Left lobe of liver (tissue), 2 donors: ENCODE measurements at places on chromosomes 5 and 9.
A peak's percentile ranks its signal among the peaks of the same experiment; 100 is the strongest.

GRCh38 chr5:132226516-132227234 is 978 bp downstream of the P4HA2 start:
- DNase-seq, result no peak

GRCh38 chr9:36941441-36941840 is 92.6 kb downstream of the PAX5 start:
- no peak for DNase-seq

- DNase-seq, result no peak
These were observed 28.1 kb downstream of the ZNF608 start for GRCh38 chr5:124718380-124718789.

DNA sequence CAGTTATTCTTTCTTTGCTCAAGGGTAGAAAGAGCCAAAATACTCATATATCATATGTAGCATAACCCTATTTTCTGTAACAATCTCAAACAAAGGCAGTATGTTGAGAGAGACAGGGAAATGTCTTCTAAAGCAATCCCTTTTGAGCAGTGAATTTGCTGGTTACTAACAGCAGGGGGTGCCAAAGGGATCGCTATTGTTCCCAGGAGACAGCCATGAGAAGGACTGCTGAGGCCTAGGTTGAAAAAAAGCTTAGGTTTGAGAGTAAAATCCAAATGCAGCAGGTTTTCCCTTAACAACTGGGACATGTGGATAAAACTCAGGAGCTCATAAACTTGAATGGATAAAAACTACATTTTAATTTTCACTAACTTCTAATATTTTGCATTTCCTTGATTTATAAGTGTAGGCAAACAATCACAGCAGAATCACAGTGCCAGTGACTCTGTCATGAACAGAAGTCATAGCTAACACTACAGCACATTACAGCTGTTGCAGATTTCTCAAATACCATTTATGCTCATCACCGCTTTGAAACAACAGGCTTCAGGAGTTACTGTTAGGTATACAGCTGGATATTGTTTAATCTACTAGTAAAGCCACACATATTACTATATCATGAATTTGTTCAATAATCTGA is 148.4 kb downstream of the MAPKAP1 start:
- peak; percentile 59 for DNase-seq

- no peak for DNase-seq
These were observed 56.4 kb upstream of the TMC1 start for GRCh38 chr9:72464857-72465592.

- DNase-seq, result no peak
These were observed 105.6 kb upstream of the TXNDC8 start for GRCh38 chr9:110443146-110443865.

DNA sequence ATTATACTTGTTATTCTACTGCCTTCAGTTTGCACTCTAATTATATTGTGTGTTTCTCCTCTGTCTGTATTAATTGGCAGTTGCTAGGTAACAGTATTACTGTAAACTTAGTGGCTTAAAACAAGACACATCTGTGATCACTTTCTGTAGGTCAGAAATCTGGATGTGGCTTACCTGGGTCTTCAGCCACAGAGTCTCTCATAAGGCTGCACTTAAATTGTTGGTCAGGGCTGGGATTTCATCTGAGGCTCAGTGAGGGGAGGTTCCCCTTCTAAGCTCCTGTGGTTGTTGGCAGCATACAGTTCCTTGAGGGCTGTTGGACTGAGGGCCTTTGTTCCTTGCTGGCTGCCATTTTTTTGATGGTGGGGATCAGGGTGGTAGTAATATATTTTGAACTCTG is 68.8 kb downstream of the SLC44A1 start:
- no peak for DNase-seq

DNA sequence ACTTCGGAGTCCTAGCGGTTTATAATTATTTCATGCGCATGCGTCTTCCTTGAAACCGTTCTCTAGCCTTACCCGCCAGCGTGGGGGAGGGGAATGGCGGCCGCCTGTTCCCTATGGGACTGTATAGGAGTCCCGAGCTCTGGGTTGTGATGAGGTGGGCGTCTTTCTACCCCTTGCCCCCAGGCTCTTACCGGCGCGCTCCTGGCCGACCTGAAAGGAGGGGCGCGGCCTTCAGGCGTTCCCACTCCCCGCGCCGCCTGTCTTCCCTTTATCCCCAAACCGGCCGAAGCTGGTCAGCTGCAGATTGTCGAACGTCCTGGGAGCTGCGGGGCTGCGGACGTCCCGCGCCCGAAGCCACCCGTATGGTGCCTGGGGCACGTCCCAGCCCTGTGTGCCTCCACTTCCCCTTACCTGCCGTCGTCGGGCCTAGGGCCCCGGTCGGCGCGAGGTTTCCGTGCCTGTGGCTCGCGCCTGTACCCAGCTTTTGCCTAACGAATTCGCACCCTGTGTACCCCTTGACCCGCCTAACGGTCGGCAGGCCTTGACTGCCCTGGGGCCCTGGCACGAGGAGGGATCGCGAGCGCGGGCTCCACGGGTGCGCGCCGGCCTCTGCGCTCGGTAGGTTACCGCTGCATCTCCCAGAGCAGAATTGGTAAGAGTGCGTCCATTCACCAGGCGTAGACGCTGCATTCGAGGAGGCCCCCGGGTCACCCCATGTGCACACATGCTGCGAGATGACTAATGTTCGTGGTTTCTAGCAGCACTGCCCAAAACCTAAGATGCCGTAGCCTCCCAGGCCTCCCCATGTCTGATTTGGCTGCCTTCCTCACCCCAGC is 653 bp upstream of the HNRNPH1 start:
- no peak for DNase-seq

GRCh38 chr9:92155221-92155620 is 40.0 kb upstream of the SPTLC1 start:
- peak; percentile 21 for DNase-seq
